ENCODE measurements at places on chromosomes 1 and 21. TPM values are rescaled to one million over a fixed set of nuclear protein-coding genes. Genes with fewer than 3 reads are reported as not detected.

The GJA8 gene
- total RNA-seq = not detected

The CLCA1 gene
- not detected for total RNA-seq

DNA sequence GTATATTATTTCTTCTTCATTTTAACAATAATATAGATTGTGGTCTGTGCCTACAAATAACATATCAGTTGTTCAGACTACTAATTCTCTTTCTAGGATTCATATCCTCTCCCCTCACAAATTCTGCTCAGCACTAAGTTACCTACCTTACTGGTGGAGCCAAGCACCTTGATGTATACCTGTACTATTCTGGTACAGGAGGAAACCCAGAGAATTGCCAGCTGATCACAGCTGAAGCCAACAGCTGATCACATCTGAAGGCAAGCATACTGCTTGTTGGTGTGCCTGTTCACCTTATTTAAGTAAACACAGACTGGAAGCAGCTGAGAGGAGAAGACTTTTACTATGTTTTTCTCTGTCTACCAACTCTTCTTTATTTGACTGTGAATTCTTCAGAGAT, 101.8 kb downstream of the PBX1 start:
- DNase-seq = no peak

- DNase-seq = no peak
Observed at GRCh38 chr1:32159189-32159588, 20.3 kb upstream of the TXLNA start.

- DNase-seq = no peak
Observed at GRCh38 chr1:185062710-185063370, 17.5 kb downstream of the RNF2 start.

DNA sequence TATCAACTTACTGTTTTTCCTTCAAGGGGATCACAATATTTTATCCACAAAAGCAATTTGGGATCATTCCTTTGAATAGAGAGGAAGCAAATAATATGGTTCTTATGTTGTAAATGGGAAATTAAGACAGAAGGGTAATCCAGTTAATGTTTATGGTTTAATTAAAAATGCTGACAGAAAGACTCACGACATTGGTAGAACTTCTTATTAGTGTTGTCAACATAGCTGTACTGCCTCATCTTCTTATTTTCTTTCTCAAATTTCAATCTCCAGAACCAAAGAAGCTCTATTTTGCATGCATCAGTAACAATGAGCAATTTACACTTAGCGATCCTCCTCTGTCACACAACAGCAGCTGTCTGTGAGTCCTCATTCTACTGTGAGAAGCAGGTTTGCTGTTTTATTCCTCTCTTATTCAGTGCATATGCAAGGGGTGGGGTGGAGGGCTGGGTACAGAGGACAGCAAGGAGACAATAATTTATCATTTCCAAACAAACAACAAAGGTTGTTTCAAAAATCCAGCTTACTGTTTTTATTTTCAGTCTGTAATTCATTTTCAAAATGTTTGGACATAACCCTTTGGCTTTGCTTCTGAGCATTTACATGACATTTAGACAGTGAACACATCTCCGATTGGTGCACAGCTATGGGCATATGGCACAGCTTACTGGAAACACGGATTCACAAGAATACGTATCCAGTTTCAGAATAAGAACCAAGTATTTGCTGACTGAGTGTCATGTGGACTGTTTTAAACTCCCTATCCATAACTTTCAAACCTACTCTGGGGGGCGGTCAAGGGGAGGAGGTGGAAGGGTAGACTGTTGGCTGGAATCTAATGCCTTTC, 335.9 kb downstream of the RGS7 start:
- no peak for DNase-seq

DNA sequence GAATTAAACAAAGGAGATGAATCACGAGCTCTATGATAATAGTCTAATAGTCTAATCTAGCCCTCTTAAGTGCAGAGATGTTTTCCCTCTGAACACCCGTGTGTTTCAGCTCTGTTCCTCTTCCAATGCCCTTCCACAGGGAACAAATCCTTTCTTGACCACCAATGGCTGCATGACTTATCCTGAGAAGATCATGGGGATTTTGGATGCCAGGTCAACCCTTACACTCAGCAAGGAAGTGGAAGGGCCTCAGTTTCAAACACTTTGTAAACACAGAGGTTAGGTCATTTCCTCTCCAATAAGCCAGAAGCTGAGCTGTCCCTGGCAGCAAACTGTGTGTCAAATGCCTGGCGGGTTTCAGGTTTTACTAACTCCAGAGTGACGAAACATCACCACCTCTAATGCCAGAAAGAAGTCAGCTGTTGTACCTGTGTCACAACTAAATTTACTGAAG, 200.0 kb downstream of the GABPA start:
- DNase-seq = peak; percentile 94

DNA sequence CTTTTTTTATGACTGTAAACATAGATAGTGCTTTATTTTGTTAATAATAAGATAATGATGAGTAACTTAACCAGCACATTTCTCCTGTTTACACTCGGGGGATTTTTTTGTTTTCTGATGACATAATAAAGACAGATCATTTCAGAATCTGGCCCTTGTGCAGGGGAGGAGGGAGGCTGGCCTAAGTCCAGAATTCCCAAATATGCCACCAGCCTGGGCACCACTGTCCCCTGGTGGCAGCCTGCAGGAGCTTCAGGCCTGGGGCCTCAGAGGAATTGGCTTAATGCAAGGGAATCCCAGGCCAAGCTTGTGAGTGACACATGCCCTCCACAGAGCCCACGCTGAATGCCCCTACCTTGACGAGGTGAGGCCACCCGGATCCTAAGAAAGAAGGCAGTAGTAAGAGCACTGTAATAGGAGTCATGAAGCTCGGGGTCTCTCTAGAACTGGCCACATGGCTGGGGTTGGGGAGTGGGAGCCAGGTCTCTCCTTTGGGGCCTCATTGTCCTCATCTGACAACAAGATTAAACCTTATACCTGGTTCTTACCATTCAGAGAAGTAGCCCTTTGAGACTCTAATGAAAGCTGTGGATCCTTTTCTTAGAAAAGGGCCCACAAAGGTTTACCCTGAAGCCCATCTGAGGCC, 24.1 kb downstream of the ETNK2 start:
- peak; percentile 66 for DNase-seq

Measured in mammary epithelial cell (primary cell).